Uterus (tissue), 4 donors: ENCODE measurements at places on chromosomes 16 and 17. TPM values are rescaled to one million over a fixed set of nuclear protein-coding genes. Genes with fewer than 3 reads are reported as not detected.

DNA sequence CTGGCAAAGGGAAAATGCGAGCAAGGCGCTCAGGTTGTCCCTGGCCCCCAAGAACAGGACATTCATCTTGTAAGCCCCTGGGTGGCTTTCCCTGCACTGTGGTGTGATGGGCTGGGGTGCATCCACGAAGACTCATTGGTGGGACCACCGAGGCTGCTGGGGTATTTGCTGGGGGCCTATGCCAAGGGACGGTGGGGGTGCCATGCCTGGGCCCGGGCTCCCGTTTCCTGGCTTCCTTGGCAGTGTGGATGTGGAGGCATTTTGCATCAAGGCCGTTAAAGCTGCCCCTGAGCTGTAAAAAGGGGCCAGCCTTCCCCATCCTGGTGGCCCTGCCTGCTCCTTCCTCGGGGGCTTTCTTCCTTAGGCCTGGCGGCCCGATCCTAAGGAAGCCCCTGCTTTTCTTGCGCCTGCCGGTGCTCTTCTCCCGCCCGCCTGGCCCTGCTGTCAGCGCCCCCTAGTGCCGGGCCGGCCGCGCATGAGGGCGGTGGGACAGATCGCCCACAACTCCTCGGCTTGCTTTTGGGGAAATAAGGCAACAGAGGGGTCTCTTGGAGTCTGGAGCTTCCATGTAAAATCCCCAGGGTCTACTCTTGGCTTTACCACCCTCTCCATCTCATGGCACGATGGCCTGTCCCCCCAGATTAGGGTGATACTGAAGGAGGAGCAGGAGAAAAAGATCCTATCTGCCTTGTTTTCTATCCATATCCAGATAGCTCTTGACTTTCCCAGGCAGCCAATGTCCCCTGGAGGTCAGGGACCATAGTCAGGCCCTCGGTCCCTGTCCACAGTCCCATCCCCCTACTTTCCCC lies 9.8 kb upstream of the TBX2 start:
- H3K4me1 ChIP-seq: peaks cover 8% of the 10 kb centered on the region
- peak overlapping the region; percentile 49 for H3K27ac ChIP-seq
- peak; percentile 52 for DNase-seq
- no peak overlapping the region for H3K4me3 ChIP-seq
- H3K36me3 ChIP-seq: no peaks in the 10 kb centered on the region

DNA sequence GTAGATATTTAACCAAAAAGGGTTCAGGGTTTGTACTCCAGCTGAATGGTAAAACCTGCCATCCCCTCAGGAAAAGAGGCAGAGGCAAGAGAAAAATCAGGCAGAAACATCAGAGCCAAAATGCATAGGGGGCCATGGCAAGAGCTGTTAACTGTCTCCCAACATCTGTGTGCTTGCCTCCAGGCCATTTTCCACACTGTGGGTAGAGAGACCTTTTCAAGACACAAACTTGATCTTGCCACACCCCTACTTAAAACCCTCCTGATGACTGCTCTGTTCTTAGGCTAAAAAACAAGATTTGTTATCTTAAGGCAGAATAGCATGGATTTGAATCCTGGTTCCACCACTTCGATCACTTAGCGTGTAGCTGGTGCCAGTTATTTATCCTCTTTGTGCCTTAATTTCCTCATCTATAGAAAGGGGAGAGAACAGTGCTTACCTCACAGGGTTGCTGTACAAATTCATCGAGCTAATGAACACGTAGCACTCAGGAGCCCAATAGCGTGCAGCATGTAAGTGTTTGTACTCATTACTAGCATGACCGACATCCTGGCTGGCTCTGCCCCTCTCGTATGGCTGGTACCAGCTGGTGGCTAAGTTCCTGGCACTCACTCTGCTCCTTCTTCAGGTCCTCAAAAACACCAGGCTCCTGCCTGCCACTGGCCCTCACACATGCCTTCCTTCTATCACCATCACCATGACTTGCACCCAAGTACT lies 25.8 kb downstream of the STAT3 start:
- H3K27me3 ChIP-seq: no peaks in the 10 kb centered on the region
- no peak overlapping the region for H3K27ac ChIP-seq
- H3K4me3 ChIP-seq: no peak overlapping the region
- H3K4me1 ChIP-seq: no peaks in the 10 kb centered on the region

GRCh38 chr16:30987581-30988190 lies 2.7 kb downstream of the HSD3B7 start:
- H3K27me3 ChIP-seq: no peaks in the 10 kb centered on the region
- DNase-seq: no peak
- no peaks in the 10 kb centered on the region for H3K36me3 ChIP-seq
- H3K27ac ChIP-seq: no peak overlapping the region
- peaks cover 7% of the 10 kb centered on the region for H3K4me1 ChIP-seq

The NXPH3 gene
- total RNA-seq: 11.5 TPM

The CCDC144A gene
- 0.51 TPM for total RNA-seq

- H3K27me3 ChIP-seq: no peaks in the 10 kb centered on the region
- H3K36me3 ChIP-seq: no peaks in the 10 kb centered on the region
- no peak overlapping the region for H3K4me3 ChIP-seq
- no peak overlapping the region for H3K27ac ChIP-seq
Measured at GRCh38 chr17:77593081-77593480, 365.4 kb upstream of the TNRC6C start.

The CFAP119 gene
- total RNA-seq: 9.1 TPM

GRCh38 chr17:54785643-54786268 lies 114.9 kb upstream of the TOM1L1 start:
- H3K4me3 ChIP-seq: no peak overlapping the region
- H3K27me3 ChIP-seq: no peaks in the 10 kb centered on the region
- H3K27ac ChIP-seq: no peak overlapping the region
- DNase-seq: no peak

DNA sequence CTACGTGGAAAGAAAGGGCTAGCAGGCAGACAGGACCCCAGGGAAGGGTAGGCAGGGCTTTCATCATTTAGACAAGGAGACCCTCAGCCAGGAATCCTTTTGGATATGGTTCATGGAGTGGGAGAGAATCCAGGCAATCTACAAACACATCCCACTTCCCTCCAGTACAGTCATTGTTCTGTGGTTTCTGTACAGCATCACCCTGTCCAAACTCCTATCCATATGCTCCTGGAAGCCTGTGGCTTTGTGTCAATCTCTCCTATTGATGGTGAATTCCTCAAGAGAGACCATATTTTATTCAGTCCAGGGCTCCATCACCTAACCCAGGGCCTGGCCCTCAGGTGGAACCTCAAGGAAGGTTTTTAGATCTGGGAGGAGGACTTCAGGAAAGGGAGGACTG lies 99.2 kb downstream of the SPACA3 start:
- H3K4me1 ChIP-seq: no peaks in the 10 kb centered on the region
- H3K27me3 ChIP-seq: no peaks in the 10 kb centered on the region
- DNase-seq: no peak
- H3K4me3 ChIP-seq: no peak overlapping the region

The CARD14 gene
- not detected for total RNA-seq

GRCh38 chr17:69802045-69802740 lies 272.8 kb upstream of the KCNJ16 start:
- no peak overlapping the region for H3K4me3 ChIP-seq
- H3K27ac ChIP-seq: no peak overlapping the region
- H3K36me3 ChIP-seq: no peaks in the 10 kb centered on the region

GRCh38 chr17:1989135-1989534 lies 36.0 kb downstream of the RTN4RL1 start:
- H3K4me3 ChIP-seq: no peak overlapping the region
- no peaks in the 10 kb centered on the region for H3K36me3 ChIP-seq
- H3K27me3 ChIP-seq: no peaks in the 10 kb centered on the region
- no peaks in the 10 kb centered on the region for H3K4me1 ChIP-seq

DNA sequence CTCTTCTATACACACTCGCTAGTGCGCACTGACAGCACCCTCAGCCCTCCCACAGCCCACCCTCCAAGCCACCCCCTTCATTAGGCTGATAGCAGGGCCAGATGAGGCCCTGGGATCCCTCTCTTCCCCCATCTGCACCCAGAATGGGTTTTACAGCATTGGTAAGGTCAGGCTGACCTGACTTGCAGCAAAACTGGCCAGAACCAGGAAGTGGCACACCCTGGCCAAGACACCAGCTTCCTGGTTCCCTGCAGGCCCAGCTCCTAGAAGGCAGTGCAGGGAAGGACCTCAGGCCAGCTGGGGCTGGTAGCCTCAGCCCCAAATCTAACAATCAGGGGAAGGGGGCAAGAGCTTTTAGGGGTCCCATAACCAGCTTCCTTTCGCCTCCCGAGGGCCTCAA lies 50.0 kb upstream of the MRPS23 start:
- peak; percentile 42 for DNase-seq
- H3K4me1 ChIP-seq: peaks cover 4% of the 10 kb centered on the region

DNA sequence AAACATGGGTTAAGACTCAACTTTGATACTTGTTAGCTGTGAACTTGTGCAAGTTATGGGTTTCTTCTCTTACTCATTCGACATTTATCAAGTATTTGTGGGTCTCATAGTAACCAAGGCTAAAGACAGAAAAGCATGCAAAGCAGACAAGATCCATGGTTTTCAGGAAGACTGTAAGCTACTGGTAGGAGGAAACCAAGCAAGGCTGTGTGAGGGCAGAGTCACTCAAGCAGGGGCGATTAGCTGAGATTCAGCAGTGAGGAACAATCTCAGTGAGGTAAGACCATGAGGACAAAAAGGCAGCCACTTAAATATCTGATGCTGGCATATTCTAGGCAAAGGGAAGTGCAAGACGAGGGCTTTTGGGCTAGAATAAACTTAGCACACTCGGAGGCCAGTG lies 29.5 kb downstream of the MBTD1 start:
- no peak overlapping the region for H3K4me3 ChIP-seq
- DNase-seq: no peak
- H3K27ac ChIP-seq: no peak overlapping the region
- no peaks in the 10 kb centered on the region for H3K4me1 ChIP-seq
- H3K36me3 ChIP-seq: no peaks in the 10 kb centered on the region

DNA sequence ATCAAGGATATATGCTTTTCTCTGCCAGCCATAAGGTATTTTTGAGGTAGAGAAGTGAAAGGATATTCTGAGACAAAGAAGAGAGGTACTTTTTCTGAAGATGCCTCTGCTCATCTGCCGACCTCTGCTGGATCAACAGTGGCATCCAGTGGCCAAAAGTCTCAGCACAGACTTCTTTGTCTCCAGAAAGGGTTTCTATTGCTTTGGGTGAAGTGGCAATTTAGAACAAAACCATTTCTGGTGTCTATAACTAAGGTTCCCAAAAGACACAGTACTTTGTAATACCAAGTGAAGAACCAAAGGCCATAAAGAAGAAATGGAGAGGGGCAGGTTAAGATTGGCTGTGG lies 155.2 kb upstream of the C17orf78 start:
- no peaks in the 10 kb centered on the region for H3K27me3 ChIP-seq
- no peaks in the 10 kb centered on the region for H3K36me3 ChIP-seq
- H3K27ac ChIP-seq: no peak overlapping the region
- no peaks in the 10 kb centered on the region for H3K4me1 ChIP-seq
- no peak overlapping the region for H3K4me3 ChIP-seq
- no peak for DNase-seq

The PLXDC1 gene
- total RNA-seq: 22.9 TPM

GRCh38 chr16:56226187-56226586 lies 34.9 kb downstream of the GNAO1 start:
- no peak overlapping the region for H3K27ac ChIP-seq
- no peaks in the 10 kb centered on the region for H3K36me3 ChIP-seq
- no peaks in the 10 kb centered on the region for H3K27me3 ChIP-seq
- DNase-seq: no peak
- H3K4me3 ChIP-seq: no peak overlapping the region
